Uterus (tissue), 4 donors: ENCODE measurements at places on chromosomes 2 and 18. TPM values are rescaled to one million over a fixed set of nuclear protein-coding genes. Genes with fewer than 3 reads are reported as not detected.

- DNase-seq: no peak
Observed at GRCh38 chr18:24660956-24661355, 200.5 kb downstream of the HRH4 start.

DNA sequence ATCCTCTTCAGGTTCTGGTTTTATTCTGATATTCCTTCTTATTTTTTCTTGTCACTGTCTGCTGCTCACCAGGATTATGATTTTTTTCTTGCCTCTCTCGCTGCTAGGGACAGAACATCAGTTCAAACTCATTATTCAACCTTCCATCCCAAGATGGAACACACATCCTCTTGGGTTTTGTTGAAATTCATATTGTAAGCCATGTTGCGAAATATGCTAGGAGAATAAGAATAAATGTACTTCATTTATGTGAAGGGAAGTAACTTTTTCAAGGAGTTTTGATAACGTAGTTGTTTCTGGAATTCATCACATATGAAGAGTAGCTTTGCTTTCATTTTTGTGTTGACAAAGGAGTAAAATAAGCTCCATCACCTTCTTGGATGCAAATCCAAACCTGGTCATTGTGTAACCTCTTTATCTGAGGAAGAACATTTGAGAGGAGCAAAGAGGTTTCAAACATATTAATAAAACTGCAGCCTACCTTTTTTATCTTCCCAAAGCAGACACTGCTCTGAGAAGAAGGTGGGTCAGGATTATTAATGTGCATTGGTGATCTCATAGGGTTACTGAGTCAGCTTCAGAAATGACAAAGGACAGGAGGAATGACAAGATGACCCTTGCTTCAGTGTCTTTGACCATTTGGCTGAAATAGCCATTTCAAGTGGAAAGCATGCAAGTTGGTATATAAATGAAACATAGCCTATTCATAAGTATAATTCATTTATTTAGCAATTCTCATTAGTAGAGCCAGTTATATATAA, 280.0 kb downstream of the GULP1 start:
- no peak for DNase-seq

- DNase-seq: no peak
Observed at GRCh38 chr2:60855989-60856669, 25.2 kb upstream of the REL start.

DNA sequence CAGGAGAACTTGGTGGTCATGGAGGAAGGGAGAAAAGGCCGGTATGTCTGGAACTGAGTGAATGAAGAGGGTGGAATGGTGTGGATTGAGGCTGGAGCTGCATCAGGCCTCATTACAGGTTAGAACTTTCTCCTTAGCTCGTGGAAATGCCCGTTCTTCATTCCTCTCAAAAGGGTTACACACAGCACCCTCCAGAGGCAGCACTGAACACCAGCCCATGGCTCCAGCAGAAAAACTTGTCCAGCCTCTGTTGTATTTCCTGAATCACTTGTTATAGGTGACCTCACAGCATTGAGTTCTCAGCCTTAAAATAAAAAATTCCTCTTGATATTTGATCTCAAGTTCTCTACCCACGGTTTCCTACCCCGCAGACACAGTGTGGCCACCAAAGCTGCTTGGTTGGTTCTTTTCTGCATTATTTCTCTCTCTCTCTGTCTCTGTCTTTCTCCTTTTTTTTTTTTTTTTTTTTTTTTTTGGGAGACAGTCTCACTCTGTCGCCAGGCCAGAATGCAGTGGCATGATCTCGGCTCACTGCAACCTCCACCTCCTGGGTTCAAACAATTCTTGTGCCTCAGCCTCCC, 89.6 kb downstream of the ITGB1BP1 start:
- peak; percentile 66 for DNase-seq

DNA sequence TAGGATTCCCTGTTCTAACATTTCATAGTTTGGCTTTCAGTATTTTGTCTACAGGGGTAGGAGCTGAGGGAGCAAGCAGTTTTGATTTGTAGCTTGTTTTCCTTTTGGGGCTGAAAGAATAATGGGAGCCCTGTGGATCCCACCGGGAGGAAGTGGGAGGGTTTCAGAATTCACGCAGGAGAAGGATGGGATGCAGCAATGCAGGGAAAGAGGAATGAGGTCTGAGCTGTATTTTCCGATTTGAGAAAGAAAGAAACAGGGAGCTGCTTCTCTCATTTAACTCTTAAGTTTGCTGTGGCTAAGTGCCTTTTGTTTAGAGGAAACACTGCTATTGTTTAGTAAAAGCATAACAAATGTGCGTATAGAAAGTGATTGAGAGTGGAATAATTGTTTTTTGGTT, 141.0 kb downstream of the ADCYAP1 start:
- DNase-seq: no peak

DNA sequence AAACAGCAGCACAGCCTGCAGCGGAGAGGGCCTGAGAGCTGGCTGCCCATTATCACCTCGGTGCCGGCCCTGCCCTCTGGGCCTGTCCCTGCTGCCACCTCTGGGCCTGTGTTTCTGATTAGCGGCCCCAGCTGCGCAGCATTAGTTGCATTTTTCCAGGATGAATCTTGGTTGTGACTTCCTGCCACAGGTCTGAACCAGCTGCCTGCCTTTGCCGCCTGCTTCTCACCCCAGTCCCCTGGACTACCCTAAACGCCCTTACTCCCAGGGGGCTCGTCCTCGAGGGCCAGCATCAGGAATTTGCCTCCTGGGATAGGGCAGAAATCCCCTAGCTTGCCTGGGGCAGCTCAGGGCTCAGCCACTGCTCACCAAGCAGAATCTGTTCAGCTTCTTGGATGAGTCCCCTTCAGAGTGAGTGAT, 342.8 kb downstream of the DYSF start:
- DNase-seq: no peak

DNA sequence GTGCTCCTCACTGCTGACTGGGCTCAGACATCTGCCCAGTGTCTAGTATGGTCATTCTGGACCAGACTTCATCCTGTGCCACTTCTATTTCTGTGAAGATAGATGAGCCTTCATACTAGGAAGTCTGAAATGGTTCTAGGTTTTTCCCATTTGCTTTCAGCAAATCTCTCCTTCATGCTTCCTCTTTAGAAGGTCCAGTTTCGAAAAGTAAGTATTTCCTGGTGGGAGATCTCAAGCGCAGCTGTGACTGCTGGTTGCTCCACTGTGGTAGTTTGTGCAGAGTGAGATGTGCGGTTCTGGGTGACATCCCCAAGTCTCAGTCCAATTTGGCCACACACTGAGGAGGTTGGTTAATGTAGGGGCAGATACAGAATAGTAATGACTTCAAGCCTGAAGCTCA, 14.4 kb downstream of the IL36B start:
- DNase-seq: no peak

DNA sequence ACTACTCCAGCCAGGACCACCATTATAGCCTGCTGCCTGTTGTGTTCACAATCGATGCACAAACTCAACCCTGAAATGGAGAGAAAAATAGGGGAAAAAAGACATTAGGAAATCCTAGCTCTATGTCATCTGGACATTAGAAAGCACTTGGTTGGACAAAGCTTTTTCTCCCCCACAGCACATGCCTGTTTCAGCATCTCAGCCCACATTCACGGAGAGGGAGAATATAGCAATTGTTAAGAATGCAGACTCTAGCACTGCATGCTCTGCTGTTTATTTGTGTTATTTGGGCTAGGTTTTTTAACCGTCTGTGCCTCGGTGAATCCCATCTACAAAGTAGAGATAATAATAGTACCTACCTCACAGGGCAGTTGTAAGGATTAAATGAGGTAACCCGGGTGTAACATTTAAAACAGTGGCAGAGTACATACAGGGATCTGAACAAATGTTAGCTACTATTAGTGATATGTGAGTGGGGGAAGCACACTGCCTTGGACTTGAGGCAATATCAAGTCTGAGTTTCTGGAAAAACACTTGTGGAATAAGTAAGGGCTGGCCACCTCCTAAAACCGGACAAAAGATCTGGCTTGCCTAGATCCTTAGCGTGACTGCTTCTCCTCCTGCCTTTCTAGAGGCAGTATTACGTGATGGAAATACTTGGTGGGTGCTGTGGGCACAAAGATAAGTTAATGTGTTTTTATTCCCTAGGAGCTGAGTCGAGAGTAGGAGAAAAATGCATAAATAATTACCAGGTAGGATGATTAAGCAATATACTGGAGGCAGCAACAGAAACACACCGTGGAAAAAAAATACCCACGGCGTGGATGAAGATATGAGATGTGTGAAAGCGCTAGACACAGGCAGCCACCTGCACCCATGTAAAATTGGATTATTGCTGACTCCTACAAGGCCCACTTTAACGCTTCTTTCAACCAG, 1.0 kb upstream of the PPP1CB start:
- DNase-seq: no peak

DNA sequence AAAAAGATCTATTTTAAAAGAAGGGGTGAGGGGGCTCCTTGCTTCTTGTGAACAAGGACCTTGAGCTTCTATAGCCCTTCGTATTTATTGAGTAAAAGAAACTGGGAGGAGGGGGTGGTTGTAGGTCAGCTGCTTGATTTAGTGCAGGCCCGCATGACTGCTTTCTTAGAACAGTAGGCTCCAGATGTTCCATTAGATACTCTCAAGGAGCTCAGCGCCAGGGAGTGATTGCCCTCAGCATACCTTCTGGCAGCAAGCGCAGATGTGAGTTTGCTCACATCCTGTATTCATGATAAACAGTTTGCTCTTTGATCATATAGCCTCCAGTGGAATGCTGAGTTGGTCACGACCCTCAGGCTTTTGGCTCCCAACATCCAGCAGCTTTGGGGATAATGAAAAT, 108.9 kb upstream of the XPO1 start:
- DNase-seq: no peak

DNA sequence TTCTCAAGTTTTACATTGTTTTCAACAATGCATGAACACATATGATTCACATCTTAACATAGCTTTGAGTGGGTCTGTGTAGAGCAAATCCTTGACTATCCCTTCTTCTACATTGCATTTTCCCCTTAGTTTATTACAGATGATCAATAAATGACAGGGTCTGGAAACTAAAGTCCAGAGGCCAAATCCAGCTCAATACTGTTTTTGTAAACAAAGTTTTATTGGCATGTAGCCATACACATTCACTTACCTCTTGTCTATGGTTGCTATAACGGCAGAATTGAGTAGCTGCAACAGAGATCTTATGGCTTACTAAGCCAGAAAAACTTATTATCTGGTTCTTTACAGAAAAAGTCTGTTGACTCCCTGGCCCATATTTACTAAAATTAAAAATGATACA, 12.8 kb downstream of the FANCL start:
- DNase-seq: no peak

- DNase-seq: peak; percentile 66
Observed at GRCh38 chr2:45128580-45128997, 119.3 kb upstream of the SIX2 start.

Gene ST8SIA5
- not detected for total RNA-seq

Gene MAP3K20
- total RNA-seq: 183 TPM

Gene C2orf15
- total RNA-seq: not detected

Gene NT5C1B
- not detected for total RNA-seq

Gene CNTNAP5
- total RNA-seq: not detected

Gene ONECUT2
- total RNA-seq: not detected

Gene KIF5C
- total RNA-seq: 11.0 TPM

Gene VWC2L
- not detected for total RNA-seq

Gene CYP1B1
- total RNA-seq: 118 TPM
